ENCODE measurements at places on chromosomes 1 and 21.

DNA sequence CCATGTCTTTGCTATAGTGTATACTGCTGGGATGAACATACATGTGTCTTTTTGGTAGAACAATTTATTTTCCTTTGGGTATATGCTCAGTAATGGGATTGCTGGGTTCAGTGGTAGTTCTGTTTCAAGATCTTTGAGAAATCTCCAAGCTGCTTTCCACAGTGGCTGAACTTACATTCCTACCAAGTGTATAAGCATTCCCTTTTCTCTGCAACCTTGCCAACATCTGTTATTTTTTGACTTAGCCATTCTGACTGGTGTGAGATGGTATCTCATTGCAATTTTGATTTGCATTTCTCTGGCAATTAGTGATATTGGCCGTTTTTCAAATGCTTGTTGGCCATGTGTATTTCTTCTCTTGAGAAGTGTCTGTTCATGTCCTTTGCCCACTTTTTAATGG, 37.5 kb upstream of the ANGPTL1 start:
- no peak for DNase-seq

DNA sequence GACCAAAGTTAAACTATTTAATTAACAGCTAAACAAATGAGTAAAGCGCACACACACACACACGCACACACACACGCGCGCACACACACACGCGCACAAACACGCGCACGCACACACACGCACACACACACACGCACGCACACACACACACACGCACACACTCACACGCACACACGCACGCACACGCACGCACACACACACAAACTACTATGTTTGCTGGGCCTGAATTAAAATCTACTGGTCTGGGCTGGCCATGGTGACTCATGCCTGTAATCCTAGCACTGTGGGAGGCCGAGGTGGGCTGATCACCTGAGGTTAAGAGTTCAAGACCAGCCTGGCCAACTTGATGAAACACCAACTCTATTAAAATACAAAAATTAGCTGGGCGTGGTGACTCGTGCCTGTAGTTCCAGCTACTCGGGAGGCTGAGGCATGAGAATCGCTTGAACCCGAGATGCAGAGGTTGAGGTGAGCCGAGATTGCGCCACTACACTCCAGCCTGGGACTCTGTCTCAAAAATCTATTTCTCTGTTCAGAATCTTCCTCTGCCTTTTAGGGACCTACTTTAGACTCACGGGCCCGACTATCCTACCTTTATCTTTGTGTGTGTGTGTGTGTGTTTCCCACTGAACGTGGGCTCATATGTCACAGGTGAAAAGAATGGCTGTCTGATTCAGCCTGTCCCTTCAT, 37.5 kb upstream of the DNAJC11 start:
- no peak for DNase-seq

GRCh38 chr1:161038523-161039153, at the start of gene TSTD1:
TSS of gene TSTD1 (minus strand) at chr1:161038964. CDS start at chr1:161038889, 75 bp downstream.
- peak; percentile 84 for DNase-seq

- DNase-seq, result no peak
These were observed 442.4 kb downstream of the LTN1 start for GRCh38 chr21:28550057-28550825.

- no peak for DNase-seq
These were observed 34.8 kb upstream of the IKBKE start for GRCh38 chr1:206435445-206435844.

GRCh38 chr1:229950020-229950419, 117.0 kb upstream of the GALNT2 start:
- DNase-seq, result no peak

DNA sequence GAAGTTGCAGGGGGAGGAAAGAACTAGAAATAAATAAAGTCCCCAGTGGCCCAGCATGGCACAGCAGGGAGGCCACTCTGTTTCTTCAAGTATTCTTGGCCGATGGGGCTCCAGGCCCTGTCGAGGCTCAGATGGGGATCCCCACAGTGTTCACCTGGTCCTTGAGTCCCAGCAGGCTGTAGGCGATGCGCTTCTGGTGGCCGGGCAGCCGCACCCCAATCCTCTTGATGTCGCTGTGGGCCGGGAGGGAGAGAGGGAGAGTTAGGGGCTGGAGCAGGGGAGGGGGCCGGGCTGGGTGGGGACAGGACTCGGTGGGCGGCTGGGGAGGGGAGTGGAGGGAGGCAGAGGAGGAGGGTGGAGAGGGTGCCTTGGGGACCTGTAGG, 30.8 kb downstream of the EPHA2 start:
- no peak for DNase-seq

- peak; percentile 83 for DNase-seq
These were observed 1.1 kb upstream of the ELAPOR1 start for GRCh38 chr1:109112652-109113285.

DNA sequence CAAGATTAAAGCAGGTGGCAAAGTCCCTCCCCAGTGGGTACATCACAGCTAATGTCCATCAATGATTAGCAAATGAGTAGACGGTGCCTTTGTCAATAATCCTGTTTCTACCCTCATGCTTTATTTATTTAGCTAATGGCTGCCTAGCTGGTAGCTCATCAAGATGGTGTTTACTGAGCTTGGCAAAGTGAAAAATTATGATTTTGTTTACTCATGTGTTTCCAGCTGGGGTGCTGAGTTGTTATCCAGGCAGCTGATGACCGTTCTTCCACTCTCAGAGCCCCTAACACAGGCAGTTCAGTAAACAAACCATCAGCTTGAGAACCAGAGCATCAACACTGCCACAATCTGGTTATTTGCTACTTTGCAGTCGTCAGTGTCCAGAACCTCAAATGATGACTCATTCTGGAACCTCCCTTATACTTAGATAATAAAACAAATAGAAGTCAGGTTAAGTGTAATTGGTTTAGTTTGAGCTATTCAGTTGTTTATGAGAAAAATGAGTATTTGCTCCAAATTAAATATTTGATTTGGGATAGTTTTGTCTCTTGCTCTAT, 163.9 kb downstream of the ST6GALNAC5 start:
- no peak for DNase-seq

DNA sequence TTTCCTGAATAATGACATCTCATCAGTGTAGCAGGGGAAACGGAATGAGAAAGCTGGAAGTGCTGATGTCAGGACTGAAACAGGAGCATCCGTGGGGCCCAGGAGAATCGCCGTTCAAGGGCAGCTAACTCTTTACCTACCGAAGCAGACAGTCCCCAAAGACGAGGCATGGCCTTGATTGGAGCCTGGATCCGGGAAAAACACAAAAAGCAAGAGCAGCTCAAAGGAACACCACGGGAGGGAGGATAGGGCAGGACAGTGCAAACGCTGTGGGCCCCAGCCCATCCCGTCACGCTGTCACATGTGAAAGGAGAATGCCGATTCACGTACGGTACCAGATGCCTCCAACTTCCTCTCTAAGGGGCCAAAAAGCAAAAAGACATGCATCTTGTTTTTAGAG, 34.9 kb downstream of the WNT9A start:
- DNase-seq, result no peak

DNA sequence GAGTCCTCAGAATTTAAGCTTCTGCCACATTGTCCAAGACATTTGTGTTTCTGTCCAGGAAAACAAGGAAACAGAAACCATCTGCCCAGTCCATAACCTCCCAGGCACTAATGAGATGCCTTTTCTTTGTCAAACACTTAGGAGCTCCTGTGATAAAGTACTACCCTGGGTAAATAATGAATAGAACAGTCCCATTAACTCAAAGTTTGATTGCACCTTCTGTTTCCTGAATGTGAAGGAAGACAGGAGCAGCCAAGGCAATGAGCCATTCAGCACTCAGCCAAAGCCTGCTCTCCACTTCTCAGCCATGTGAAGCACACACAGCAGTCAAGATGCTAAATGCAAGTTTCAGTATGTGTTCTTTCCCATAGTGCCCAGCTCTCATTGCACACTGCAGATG, 199.8 kb downstream of the SEC16B start:
- DNase-seq, result no peak

GRCh38 chr1:53524428-53525375, 65.5 kb downstream of the DMRTB1 start:
- DNase-seq, result no peak

GRCh38 chr1:116176306-116176789, 65.1 kb downstream of the MAB21L3 start:
- DNase-seq, result no peak

DNA sequence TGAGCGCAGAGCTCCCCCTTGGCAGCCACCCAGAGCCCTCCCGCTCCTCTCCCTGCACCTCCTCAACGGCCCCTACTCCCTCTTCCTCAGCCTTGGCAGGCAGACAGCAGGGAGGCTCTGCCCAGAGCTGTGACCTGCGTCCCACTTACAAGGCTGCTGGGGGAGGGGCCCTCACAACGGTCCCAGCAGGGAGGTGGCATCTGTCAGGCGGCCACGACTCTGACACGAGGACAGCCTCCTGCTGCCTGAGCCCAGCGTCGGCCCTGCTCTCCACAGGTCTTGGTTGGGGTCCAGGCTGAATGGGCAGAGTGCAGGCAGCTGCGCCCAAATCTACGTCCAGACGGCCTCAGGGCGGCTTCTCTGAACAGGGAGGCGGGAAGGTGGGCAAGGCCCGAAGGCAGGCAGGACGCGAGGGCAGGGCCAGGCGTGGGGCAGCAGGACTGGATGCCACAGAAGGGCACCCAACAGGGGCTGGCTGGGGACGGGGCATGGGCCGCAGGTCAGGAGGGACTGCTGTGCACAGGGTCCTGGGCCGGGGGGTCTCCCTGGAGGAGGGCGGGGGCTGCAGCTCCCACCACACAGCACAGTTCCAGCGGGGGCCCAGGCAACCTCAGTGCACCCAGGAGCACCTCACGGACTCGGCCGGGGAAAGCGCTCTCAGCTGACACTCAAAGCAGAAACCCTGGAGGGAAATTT, 7.5 kb downstream of the SLC19A1 start:
- no peak for DNase-seq

DNA sequence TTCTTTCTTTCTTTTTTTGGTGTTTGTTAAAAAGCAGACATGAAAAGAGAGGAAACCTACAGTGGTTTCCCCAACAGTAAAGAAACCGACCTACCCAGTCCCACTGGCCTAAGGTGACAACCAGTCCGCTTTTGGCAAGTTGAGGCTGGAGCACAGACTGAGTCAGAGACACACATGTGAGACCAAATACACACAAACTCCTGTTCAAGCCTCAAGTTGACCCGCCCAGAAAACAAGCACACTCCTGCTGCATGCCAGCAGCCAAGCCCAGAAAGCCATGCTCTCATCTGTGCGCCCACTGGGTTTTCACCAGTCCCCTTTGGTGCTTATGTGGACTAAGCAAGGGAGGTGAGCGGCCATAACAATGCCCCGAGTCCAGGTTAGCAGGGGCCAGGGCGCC, 64.6 kb upstream of the GPR153 start:
- DNase-seq, result no peak

DNA sequence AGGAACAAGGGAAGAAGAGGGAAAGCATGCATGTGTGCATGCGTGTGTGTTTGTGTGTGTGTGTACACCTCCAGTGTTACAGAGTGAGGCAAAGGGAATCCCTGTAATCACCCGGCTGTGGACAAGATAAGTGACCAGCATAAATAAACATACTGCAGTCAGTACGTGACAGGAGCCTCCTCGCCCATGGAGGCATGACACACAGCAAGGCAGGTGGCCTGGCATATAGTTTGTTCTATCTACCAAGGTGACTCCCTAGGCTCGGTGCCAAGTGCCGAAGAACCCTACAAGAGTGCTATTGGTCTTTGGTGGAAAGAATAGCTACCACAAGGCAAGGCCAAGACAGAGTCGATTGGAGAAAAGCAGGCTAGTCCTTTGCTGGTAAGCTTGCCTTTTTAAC, 31.7 kb upstream of the HEATR1 start:
- no peak for DNase-seq

GRCh38 chr1:4402032-4402431, 252.4 kb upstream of the AJAP1 start:
- DNase-seq, result no peak

DNA sequence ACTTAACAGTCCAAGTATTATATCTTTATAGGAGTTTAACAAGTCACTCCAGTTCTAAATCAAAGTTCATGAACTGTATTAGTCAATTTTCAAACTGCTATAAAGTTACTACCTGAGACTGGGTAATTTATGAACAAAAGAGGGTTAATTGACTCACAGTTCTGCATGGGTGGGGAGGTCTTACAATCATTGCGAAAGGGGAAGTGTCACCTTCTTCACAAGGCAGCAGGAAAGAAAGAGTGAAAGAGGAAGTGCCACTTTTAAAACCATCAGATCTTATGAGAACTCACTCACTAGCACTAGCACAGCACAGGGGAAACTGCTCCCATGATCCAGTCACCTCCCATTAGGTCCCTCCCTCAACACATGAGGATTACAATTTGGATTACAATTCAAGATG, 70.0 kb downstream of the CLCA4 start:
- DNase-seq, result no peak

- DNase-seq, result no peak
These were observed 659.9 kb upstream of the RGS18 start for GRCh38 chr1:191498318-191498717.

- no peak for DNase-seq
These were observed 6.5 kb downstream of the TAL1 start for GRCh38 chr1:47225430-47226100.

GRCh38 chr1:201034671-201035070, 11.2 kb upstream of the KIF21B start:
- no peak for DNase-seq

DNA sequence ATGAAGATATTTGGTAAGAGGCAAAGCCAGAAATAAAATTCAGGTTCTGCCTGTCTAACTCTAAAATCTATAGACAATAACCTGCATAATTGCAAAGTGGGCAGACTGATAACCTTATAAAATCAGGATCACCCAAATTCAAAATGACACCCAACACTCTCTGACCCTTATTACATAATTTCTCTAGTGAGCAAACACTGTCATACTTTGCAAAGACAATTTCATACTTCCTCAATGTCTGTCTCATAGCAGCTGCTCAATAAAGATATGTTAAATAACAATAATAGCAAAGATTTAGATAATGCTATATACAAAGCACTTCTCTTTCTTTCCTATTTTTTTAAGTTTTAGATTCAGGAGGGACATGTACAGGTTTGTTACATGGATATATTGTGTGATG, 118.5 kb downstream of the UCHL5 start:
- no peak for DNase-seq

DNA sequence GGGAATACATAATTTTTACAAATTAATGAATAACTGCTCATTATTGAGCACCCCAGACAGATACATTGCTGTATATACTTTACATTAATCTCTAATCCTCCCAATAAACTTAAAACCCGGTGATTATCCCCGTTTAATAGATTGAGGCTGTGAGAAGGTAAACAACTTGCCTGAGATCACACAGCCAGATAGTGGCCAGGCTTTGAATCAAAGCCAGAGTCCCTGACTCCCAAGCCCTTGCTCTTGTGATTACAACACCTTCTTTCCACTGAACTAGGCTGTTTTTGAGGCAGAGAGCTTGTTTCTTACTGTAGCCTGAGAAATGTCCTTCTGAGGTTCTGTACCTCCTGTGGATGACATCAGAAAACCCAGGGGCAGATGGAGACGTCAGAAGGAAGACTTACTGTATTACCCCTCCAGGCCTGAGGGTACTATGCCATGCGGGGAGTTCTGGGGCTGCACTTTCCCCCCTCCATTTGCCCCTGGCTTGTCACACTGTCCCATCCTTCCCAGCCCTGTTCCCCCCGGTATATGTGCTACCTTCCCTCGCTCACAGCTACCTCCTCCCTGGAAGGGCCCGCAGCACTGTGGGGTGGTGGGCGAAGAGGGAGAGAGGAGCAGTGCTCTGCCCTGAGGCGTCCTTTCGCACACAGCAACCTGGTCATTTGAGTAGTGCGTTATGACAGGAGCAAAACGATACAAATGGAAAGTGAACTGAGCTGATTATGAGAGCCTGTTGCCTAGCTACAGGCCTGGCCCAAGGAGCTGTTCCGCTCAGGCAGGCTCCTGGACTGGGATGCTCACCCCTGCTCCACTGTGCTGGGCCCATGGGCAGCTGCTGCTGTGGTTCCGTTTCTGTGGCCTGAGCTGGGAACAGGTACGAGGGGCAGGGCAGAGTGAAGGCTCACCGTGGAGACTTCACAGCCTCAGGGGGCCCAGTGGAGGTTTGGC, 4.6 kb downstream of the KCNC4 start:
- no peak for DNase-seq
